ENCODE measurements at places on chromosomes 2 and 18.
A peak's percentile ranks its signal among the peaks of the same experiment; 100 is the strongest.

GRCh38 chr2:98734162-98734561, 3.2 kb upstream of the MGAT4A start:
- DNase-seq = no peak

- no peak for DNase-seq
Measured at GRCh38 chr2:54947646-54948045, 102.6 kb downstream of the RTN4 start.

DNA sequence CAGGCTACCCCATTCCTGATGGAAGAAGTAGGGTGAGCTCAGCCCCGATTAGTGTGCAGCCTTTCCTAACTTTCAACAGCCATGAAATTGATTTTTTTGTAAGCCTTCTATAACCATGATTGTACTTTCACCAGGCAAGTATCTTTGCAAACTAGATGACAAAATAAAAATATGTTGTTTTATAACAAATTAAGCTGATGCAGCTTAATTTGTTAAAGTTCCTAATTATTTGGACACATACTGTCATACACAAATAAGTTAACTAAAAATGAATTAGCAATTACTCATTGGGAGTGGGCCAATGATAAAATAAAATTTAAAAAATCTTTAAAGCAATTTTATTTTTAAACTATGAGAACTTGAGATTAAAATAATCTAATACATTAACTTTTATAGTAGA, 113.1 kb upstream of the FANCL start:
- no peak for DNase-seq

DNA sequence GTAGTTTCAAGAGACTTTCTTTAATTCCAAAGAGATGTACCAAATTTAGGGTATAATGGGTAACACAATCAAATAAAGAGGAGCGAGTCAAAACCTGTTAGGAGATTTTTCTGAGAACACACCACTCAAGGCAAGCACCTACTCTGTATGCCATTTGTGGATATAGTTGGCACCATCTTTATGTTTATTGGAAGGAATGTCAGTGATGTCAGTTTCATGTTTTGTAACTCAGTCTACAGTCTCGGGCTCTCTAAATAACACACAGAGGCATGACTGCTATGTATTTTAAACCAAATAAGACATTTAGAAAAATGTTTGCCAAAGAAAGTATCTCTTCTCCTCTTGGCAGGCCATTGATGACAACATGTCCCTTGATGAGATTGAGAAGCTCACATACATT, 59.7 kb downstream of the CPS1 start:
- no peak for DNase-seq

GRCh38 chr2:116585669-116586327, 1228.7 kb upstream of the DDX18 start:
- no peak for DNase-seq

DNA sequence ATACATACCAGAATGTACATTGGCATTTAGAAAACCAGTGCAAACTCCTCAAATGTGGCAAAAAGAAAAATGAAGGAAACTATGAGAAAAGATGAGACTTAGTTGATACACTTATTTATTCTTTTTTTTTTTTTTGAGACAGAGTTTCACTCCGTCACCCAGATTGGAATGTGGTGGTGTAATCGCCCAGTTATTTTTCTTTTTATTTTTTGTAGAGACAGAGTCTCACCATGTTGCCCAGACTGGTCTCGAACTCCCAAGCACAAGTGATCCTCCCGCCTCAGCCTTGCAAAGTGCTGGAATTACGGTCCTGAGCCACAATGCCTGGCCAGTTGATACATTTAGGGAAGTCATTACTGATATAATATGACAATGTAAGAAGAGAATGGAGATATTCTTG, 274.2 kb upstream of the LRATD1 start:
- no peak for DNase-seq

- DNase-seq = no peak
Measured at GRCh38 chr2:18664421-18664820, 75.1 kb upstream of the NT5C1B start.

DNA sequence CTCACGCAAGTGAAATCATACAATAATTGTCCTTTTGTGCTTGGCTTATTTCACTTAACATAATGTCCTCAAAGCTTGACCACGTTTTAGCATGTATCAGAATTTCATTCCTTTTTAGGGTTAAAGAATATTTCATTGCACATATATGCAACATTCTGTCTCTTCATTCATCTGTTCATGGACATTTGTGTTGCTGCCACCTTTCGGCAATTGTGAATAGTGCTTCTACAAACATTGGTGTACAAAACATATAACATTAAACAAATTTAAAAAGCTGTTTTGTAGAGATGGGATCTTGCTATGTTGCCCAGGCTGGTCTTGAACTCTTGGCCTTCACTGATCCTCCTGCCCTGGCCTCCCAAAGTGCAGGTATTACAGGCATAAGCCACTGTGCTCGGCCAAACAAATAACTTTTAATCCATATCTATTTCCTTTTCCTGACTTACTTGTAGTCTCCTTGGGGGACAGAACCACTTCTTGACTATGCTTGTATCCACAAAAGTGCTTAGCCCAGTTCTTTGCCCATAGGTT, 209.3 kb downstream of the SLC4A3 start:
- peak; percentile 11 for DNase-seq

DNA sequence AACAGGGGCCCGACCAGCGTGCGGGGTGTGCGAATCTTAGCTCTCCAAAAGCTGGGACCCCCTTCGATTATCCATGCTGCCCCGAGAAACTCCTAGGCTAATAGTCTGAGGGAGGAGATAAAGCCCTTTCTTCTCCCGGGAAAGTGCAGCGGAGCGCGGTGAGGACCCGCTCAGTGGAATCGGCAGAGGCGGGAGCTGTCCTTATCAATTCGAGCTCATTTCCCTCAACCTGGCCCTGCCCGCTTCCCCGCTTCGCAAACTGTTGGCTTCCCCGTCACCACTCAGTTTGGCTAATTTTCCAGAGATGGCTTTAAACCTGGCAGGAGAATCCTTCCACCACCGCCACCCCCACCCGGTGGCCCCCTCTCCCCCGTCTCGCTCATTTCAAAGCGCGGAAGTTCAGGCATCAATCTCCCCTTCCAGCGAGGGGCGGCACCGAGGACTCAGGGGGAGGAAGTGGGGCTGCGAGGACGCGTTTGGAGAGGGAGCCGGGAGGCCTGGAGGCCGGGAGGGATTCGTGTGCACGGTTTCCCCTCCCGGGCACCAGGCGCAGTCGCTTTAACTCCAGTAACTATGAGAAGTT, 1.6 kb downstream of the KLHL14 start:
- peak; percentile 3 for DNase-seq

- DNase-seq = peak; percentile 70
Measured at GRCh38 chr2:10236571-10237391, 65.9 kb upstream of the HPCAL1 start.

DNA sequence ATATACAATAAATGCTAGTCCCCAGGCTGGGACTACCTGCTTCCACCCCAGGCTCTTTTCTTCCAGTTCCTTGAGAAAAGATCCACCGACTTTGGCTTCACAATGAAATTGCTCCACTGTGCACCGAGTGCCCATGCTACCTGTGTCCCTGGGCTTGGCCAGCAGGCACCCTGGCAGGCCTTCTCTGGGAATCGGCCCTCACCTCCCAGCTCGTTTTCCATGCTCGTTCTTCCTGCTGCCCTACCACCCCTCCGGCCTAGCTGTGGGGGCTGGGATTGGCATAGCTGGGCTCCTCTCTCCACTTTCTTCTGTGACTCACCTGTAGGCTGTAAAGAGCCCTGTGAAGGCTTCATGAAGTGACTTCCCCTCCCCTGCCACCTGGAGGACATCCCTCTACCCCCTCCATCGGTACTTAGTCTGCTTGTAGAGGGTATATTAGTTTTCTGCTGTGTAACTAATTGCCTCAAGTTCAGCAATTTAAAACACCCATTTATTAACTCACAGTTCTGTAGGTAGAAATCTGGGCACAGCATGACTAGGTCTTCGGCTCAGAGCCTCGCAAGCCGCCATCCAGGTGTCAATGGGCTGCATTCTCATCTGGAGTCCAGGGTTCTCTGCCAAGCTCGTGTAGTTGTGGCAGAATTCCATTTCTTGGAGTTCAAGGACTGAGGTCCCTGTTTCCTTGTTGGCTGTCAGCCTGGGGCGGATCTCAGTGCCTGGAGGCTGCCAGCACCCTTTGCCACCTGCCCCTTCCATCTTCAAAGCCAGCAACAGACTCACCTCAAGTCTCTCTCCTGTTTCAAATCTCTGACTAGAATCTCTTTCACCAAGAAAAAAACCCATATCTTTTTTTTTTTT, 57.6 kb downstream of the DPYSL5 start:
- DNase-seq = no peak

GRCh38 chr2:127768775-127769479, 42.0 kb downstream of the WDR33 start:
- DNase-seq = no peak

GRCh38 chr18:3500016-3500415, 50.0 kb downstream of the TGIF1 start:
- no peak for DNase-seq

- DNase-seq = no peak
Measured at GRCh38 chr2:94996305-94997100, 29.0 kb upstream of the MAL start.

- no peak for DNase-seq
Measured at GRCh38 chr2:166230724-166231070, 102.9 kb upstream of the SCN1A start.

GRCh38 chr2:97769308-97769707, 55.9 kb downstream of the ZAP70 start:
- peak; percentile 14 for DNase-seq

- DNase-seq = no peak
Measured at GRCh38 chr2:211494085-211494484, 937.7 kb downstream of the CPS1 start.

GRCh38 chr2:234960175-234961088, 8.6 kb downstream of the SH3BP4 start:
- DNase-seq = peak; percentile 67

GRCh38 chr18:48200631-48201336, 208.4 kb downstream of the ZBTB7C start:
- no peak for DNase-seq

- DNase-seq = no peak
Measured at GRCh38 chr2:98308068-98308467, 38.2 kb upstream of the CNGA3 start.

DNA sequence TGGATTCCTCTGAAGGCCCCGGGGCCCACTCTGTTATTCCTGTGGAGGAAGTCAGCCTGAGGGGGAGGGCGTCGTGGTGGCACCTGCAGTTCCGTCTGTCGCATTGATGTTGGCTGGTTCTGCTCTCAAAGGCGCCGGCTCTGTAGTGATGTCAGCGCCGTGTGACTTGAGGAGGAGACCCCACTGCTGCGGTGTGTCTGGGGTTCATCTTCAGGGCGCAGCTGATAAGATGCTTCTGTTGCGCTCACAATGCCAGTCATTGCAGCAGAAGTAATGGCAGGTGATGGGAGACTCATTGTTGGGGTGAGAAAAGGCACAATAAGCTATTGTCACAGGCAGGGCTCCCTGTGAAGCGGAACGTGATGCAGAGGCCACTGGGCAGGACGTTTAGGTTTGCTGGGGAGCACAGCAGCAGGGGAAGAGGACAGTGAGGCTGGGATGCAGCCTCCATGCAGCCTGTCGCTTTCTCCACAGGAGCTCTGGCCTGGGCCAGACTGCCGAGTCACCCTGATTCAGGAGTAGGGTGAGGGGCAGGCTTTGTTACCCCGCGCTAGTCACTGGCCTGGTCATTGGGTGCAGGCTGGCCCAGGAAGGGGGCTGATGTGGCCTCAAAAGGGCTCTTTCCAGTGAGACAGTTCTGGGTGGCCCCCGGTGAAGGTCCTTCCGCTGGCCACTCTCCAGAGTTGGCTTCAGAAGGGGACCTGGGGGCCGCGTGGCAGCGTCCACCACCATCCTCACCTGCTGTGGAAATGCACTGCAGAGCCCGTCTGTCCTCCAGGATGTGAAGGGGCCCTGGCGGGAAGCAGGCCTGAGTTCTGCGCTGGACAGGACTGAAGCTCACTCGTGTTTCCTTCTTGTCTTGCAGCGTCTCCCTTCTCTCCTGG, 42.9 kb downstream of the SH3BP4 start:
- no peak for DNase-seq

DNA sequence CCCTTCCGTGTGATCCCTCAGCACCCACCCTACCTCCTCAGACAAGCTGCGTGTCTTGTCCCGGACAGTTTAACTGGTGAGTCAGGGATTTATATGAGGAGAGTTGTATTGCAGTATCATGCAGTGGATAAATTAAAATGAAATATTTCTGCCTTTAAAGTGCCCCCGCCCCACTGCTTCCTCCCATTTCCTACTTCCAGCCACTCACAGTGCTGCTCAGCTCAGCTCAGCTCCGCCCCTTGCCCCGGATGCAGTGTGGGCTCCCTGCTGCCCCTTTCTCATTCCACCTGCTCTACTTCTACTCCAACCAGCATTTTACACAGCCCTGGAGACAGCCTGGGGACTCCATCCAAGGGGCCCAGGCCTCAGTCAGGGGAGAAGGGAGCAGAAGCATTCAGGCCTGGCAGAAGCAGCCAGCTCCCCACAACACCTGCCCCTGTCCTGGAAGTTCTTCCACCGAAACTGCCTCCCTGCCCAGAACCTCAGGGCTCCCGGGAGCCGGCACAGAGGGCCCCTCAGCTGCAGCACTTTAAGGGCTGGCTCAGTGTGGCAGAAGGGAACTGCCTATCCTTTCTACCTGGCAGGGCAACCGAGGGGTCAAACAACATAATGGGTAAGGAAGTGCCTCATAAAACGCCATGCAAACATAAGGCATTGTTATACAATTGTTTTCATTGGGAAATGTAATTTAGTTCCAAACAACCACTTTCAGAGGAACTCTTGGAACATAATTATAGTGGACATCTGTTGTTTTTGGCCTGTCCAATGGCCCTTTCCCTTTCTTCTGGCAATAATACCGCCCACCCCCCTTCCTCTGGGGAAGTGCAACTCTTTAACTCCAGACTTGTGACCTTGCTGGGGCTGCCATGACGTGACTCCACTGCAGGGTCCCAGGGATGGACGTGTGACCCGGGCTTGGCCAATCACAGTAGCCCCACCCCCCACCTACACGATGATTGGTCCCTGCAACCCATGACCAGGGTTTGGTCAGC, 102.3 kb downstream of the LIPG start:
- peak; percentile 23 for DNase-seq

DNA sequence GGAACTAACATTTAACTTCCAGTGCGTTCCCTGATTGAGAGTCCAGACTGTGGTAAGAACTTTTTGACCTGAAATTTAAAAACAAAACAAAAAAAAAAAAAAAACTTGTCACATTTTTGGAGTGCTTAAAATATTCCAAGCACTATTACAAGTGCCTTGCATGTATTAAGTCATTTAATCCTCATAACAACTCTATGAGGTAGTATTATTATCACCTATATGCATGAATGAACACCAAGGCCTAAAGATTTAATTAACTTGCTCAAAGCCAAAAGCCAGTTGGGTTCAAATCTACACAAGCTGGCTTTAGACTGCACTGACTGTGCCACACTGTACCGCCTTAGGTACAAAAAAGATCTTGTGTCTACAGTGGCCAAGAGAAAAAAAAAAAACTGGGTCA, 35.2 kb downstream of the METTL4 start:
- DNase-seq = no peak

DNA sequence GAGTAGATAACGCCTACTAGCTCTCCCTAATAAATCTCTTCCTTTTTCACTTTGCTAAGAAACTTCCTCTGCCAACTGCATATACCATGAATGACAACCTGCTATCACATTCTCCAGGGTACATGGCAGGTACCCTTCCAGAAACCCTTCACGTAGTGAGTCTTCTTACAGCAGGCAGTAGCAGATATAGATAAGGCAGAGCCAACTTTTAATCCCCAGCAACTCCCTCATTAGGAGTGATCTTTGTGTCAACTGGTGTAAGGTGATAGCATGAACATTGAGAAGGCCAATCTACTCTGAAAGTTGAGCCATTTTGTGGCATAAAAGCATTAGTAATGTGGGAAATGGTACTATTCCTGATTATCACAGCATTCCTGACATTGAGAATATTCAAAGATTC, 5.7 kb upstream of the STK17B start:
- no peak for DNase-seq
